Aortic smooth muscle cell (primary cell): ENCODE measurements at places on chromosomes 1 and 21. TPM values are rescaled to one million over a fixed set of nuclear protein-coding genes. Genes with fewer than 3 reads are reported as not detected.

The SPRR2G gene
- not detected in 2 replicates for total RNA-seq

The C1QA gene
- total RNA-seq = 0.13 TPM in 1 of 2 replicates, not detected in the other

The TRIM67 gene
- under 0.01 TPM in 1 of 2 replicates, not detected in the other for total RNA-seq

The DENND2C gene
- 2.4 and 2.6 TPM in 2 replicates for total RNA-seq

The BTBD8 gene
- 3.7 and 4.0 TPM in 2 replicates for total RNA-seq

The RAB25 gene
- not detected in 2 replicates for total RNA-seq

The MASP2 gene
- under 0.01 and 0.06 TPM in 2 replicates for total RNA-seq

The ZFP69B gene
- 3.0 and 4.0 TPM in 2 replicates for total RNA-seq

The FCMR gene
- 0.12 TPM in 1 of 2 replicates, not detected in the other for total RNA-seq

The CRYZ gene
- 46.9 and 53.4 TPM in 2 replicates for total RNA-seq

The CENPF gene
- 35.3 and 43.2 TPM in 2 replicates for total RNA-seq

The ST3GAL3 gene
- total RNA-seq = 19.8 and 25.4 TPM in 2 replicates

The ACAP3 gene
- total RNA-seq = 35.4 and 38.3 TPM in 2 replicates

The ELOA gene
- 31.5 and 32.4 TPM in 2 replicates for total RNA-seq

The CFHR3 gene
- 0.06 TPM in 1 of 2 replicates, not detected in the other for total RNA-seq

The EFNA3 gene
- total RNA-seq = 0.37 and 0.53 TPM in 2 replicates

The INKA2 gene
- 1.4 and 7.1 TPM in 2 replicates for total RNA-seq

The ENAH gene
- 247 and 338 TPM in 2 replicates for total RNA-seq

The DCST1 gene
- not detected in 2 replicates for total RNA-seq

The ALX3 gene
- not detected in 2 replicates for total RNA-seq

The ST6GALNAC5 gene
- total RNA-seq = 0.40 and 1.1 TPM in 2 replicates

The PIK3R3 gene
- 9.4 and 10.9 TPM in 2 replicates for total RNA-seq

The SPATA17 gene
- 0.93 and 1.5 TPM in 2 replicates for total RNA-seq

The SLC1A7 gene
- total RNA-seq = 0.13 and 0.25 TPM in 2 replicates

The PRDM16 gene
- 25.9 and 47.1 TPM in 2 replicates for total RNA-seq

The BSND gene
- total RNA-seq = not detected in 2 replicates

The CCDC28B gene
- total RNA-seq = 15.6 and 17.6 TPM in 2 replicates

The OR2L13 gene
- total RNA-seq = not detected in 2 replicates

The OR2T11 gene
- not detected in 2 replicates for total RNA-seq

The S100A2 gene
- 2.4 and 4.0 TPM in 2 replicates for total RNA-seq

The FNDC5 gene
- 0.87 and 1.2 TPM in 2 replicates for total RNA-seq

The FMO2 gene
- total RNA-seq = 0.13 and 0.62 TPM in 2 replicates

The NCMAP gene
- not detected in 2 replicates for total RNA-seq

The ADAM30 gene
- total RNA-seq = not detected in 2 replicates

The MCOLN2 gene
- 2.6 and 4.6 TPM in 2 replicates for total RNA-seq

The PLEKHN1 gene
- 0.25 and 0.26 TPM in 2 replicates for total RNA-seq

The TP73 gene
- total RNA-seq = not detected in 2 replicates

The S100A13 gene
- total RNA-seq = 239 and 295 TPM in 2 replicates

The ACTN2 gene
- 1.6 and 2.8 TPM in 2 replicates for total RNA-seq

The OR2L5 gene
- total RNA-seq = not detected in 2 replicates

The POU3F1 gene
- total RNA-seq = not detected in 2 replicates

The UMODL1 gene
- not detected in 2 replicates for total RNA-seq

The ETNK2 gene
- 0.37 and 0.53 TPM in 2 replicates for total RNA-seq

The SPATA46 gene
- not detected in 2 replicates for total RNA-seq

The PTCH2 gene
- 0.12 and 0.40 TPM in 2 replicates for total RNA-seq

The EPHX1 gene
- 16.6 and 28.0 TPM in 2 replicates for total RNA-seq

The ARTN gene
- total RNA-seq = under 0.01 and 0.25 TPM in 2 replicates

The MIXL1 gene
- total RNA-seq = not detected in 2 replicates

The ELOVL1 gene
- total RNA-seq = 76.0 and 82.8 TPM in 2 replicates

The OTUD3 gene
- total RNA-seq = 4.6 TPM in 2 replicates

The CHI3L1 gene
- 0.06 and 0.13 TPM in 2 replicates for total RNA-seq

The RIMKLA gene
- not detected in 2 replicates for total RNA-seq
